Activated CD4-positive, alpha-beta T cell treated with anti-CD3 and anti-CD28 coated beads, Interleukin-2, Interleukin-6, amounts not matched to agents 100 ng/mL and 50 ng/mL, durations not matched to agents 16 hours and 8 hours (primary cell): ENCODE measurements at places on chromosomes 7 and 10.
A peak's percentile ranks its signal among the peaks of the same experiment; 100 is the strongest.

GRCh38 chr7:46208635-46209525, 287.8 kb upstream of the IGFBP3 start:
- DNase-seq: no peak

DNA sequence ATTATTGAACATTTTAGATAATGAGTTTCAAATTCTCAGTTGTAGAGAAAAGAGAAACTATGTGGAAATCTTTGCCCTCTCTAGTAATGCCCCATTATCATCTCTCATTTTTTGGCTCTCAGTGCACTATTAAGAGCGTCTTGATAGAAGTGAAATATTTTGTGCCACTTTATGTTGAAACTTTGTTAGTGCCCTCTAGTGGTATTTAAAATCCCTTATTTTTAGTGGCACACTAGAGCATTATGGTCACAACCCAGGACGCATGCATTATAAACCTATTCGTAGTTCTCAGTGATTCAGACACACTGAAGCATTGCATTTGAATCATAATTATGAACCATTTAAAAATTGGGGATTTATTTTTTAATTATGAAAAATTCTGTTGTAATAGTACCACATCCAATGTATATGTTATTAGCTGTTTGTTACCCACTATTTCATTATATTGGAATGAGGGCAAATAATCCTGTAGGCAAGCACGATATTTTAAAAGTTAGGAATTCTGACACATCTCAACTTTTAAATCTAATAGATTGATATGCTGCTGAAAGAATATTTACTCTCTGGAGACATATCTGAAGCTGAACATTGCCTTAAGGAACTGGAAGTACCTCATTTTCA, 21.9 kb downstream of the PDCD4 start:
- DNase-seq: peak; percentile 66

GRCh38 chr7:85185424-85186082, 1.3 kb downstream of the SEMA3D start:
- no peak for DNase-seq

- no peak for DNase-seq
These were observed 102.4 kb downstream of the MDFIC start for GRCh38 chr7:115024276-115024675.

DNA sequence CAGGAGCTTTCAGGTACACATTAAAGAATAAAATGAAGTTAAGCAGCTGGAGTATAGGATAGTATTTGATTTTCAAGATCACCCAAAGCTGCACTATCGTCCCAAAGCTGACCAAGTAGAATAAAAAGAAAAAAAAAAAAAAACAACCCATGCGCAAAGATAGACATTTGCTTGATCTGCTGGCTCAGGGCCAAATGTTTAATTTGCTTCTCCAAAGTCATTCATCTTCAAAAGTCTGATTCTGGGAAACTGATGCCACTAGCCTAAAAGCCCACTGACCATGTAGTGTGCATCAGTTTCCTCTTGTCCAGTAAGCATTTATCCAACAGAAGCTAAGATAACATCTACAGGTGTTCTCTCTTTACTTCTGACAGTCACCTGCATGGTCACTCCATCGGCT, 14.5 kb downstream of the MEST start:
- no peak for DNase-seq

- no peak for DNase-seq
These were observed 64.9 kb downstream of the CREM start for GRCh38 chr10:35191523-35191922.

DNA sequence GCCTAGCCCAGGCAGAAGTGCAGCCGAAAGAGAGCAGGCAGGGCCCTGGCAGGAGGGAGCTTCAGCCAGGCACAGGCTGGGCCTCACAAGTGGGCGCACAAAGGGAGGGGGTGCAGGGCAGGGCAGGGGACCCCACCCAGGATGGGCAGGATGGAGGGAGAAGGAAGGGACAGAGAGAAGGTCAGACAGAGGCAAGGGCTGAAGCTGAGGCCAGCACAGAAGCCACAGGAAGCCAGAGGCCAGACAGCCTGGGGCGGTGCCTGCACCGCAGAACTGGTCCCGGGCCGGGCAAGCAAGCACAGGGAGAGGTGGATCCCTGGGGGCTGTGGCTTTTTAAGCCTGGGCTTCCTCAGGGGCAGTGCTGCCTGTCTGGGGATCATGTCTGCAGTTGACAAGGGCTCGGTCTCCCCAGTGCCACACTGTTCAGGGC, 16.7 kb downstream of the NOS3 start:
- no peak for DNase-seq

DNA sequence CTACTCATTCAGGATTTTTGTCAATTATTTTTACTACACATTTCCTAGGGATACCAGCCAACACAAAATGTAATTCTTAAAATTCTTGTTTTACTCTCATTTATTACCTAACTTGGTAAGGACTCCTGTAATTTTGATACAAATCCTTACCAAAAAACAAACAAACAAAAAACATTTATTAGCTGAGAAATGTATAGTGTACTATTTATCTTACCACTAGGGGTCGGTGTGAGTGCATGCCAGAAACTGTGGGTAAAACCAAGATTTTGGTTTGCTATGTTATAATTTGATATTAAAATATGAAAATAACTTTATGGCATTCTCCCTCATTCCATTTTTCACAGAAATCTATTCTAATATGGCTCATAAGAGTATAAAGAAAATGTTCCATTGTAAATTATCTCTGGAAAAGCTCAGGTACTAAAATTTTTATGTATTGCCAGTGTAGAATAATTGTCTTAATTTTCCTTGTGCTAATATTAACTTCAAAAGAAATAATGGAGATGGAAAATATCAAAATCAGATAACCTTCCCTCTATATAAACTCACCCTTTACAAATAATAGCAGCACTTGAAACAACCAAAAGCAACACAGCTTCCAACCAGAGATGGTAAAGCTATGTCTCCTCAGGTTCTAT, 290.8 kb upstream of the PCDH15 start:
- DNase-seq: peak; percentile 4

DNA sequence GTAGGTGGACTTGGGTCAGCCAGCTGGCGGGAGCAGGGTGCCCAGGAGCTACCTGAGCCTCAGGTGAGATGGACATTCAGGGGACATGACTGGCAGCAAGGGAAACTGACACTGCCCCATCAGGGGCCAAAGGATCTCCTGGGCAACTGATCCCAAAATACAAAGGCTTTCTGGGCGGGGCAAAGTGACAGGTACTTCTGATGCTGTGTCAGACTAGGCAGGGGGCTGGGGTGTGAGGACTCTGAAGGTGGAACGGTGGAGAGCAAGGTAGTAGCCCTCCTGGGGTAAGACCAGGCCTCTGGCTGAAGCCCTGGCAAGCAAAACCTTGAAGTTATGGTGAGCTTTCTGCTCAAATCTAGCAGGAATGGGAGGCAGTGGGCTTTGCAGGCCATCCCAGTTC, 4.4 kb downstream of the OPN4 start:
- DNase-seq: no peak

GRCh38 chr7:157771-158625, 34.4 kb upstream of the FAM20C start:
- no peak for DNase-seq

DNA sequence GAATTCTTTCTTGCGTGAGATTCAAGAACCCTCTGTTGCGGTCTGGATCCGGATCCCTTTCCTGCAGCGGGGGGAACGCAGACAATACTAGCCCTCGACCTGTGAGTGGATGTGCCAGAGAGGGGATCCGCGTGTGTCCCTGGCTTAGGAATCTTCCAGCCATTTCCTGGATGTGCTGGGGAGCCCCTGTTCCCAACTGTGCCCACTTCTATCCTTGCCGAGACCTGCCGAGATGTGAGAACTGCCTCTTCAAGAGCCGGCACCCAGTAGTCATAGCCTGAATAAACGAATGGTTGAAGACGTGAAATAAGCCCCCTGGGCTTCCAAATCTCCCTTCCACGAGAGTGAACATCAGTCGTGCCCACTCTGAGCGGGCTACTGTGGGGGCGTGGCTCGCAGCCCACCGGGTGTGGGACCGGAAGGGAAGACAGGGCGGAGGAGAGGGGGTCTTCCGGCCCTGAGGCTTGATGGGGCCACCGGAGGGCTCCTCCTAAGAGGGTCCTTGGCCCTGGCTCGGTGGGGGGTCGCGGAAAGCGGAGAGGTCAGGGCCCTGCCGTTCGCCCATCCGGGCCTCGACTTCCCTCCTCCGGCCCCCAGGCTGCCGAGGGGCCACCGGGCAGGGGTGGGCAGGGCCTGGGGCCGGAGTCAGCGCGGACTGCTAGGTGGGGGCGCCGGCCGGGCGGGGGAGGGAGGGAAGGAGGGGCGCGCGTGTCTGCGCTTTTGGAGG, 1.3 kb upstream of the CCDC136 start:
- DNase-seq: no peak

DNA sequence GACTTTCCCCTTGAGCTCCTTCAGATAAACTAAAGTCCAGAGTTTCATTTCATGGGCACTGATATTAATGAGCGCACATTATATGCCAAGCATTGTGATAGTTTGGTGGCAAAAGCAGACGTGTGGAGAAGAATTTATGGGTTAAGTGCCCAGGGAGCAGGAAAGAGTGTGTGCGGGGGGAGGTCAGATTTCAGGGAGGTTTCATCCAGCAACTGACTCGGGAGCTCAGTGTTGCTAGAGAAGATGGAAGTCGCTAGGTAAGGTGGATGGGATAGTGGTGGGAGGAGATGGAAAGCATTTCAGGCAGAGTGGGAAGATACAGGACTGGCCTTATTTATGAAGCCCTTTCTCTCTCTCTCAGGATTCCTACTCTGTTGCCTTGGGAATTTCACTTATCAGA, 223.0 kb downstream of the SNX10 start:
- no peak for DNase-seq

DNA sequence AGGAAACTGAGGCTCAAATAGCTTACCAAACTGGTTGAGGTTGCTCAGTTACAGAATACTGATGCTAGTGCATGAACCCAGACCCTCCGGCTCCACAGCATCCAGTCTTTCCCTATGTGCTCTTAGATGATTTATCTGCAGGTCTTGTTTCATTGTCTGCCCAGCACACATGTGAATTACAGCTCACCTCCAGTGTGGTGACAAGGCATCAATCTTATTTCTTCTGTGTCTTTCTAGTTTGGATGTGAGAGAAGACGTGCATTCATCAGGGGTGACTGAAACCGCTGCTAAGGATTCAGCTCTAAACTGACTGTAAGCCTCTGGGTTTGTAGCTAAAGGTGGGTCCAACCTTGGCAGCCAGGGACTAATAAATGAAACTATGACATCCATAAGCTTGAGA, 123.8 kb downstream of the SH2D4B start:
- no peak for DNase-seq

- DNase-seq: no peak
These were observed 602.3 kb upstream of the MGMT start for GRCh38 chr10:128864554-128865295.

GRCh38 chr7:92588561-92588960, 1.6 kb downstream of the FAM133B start:
- DNase-seq: no peak

- no peak for DNase-seq
These were observed 16.0 kb downstream of the TCAF1 start for GRCh38 chr7:143885951-143886350.

DNA sequence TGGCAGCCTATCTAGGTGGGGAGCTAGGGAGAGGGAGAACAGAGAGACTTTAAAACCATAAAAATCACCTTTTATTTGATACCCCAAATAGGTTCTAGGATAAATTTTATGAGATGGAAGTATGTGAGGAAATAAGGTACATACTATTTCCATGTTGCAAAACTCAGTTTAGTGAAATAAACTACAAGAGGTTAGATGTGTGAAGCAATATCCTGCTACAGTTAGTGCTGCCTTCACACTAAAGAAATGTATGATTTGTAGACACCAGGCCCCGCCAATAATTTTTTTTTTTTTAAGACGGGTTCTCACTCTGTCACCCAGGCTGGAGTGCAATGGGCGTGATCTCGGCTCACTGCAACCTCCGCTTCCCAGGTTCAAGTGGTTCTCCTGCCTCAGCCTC, 34.4 kb upstream of the RSBN1L start:
- no peak for DNase-seq

- no peak for DNase-seq
These were observed 640.0 kb downstream of the KCNMA1 start for GRCh38 chr10:76997631-76998030.

DNA sequence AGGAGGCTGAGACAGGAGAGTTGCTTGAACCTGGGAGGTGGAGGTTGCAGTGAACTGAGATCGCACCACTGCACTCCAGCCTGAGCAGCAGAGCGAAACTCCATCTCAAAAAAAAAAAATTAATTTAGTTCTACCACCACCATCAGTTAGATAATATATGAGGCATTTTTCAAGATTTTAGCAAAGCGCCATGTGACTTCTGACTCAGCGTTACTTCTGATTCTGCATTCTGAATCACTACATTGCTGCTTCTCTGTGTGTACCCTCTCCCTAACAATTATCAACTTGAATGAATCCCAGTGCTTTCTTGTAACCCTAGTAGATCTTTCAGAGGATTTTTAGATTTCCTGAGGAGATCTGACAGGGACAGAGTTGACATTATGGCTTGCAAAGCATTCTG, 176.8 kb upstream of the SORCS1 start:
- no peak for DNase-seq

- DNase-seq: no peak
These were observed 224.5 kb upstream of the SP8 start for GRCh38 chr7:21011153-21011552.

DNA sequence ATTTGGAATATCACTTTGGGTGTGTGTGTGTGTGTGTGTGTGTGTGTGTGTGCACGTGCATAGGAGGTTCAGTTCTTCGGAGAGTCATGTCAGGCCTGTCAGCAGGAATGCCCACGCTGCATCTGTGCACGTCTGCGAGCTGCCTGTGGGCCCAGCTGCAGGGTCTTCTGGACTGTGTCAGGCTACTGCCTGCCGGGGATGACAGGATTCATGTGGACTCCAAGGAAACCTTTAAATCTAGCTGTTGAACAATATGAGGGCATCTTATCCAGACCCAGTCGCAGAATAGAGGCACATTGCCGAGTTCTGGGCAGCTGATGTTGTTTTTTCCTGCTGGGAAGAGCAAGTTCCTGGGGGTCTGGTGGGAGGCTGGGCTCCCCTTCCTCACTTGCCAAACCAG, 19.0 kb downstream of the AQP1 start:
- DNase-seq: no peak

GRCh38 chr7:149780056-149780455, 6.7 kb upstream of the ZNF467 start:
- no peak for DNase-seq

DNA sequence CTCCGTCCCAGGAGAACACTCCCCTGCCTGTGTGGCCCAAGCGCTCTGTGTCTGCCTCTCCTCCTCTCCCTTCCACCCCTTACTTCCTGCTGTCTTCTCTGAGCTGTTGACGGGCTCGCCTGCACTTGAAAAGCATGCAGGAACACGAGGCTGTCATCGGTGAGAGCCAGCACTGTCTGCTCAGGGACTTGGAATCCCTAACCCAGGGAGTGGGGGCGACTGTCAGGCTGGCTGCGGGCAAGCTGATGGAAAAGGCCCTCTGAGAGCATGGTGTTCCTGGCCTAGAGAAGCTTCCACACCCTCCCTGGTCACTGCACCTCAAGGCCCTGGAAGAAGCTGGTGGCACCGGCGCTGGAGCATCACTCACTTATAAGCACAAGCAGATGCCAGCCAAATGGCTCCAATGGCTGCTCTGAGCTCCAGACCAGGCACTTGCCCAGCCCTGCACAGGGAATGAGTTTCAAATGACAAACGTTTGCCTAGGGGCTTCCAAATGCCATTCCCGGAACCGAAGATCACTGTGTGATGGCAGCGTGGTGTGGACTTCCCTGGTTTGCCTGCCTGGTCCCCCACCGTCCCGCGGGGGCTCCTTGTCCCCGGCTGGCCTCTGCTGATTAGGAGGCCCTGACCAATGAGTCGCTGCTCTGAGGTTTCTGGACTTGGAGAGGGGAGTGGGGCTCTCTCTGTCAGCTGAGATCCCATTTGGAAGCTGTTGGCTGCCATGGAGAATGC, 56.7 kb upstream of the EBF3 start:
- DNase-seq: no peak

GRCh38 chr10:75176736-75177135, 33.9 kb upstream of the VDAC2 start:
- DNase-seq: no peak
